ENCODE measurements at places on chromosomes 16 and 17.
A peak's percentile ranks its signal among the peaks of the same experiment; 100 is the strongest.

- no peak for DNase-seq
Observed at GRCh38 chr16:57196286-57196685, 10.2 kb downstream of the RSPRY1 start.

GRCh38 chr16:69286941-69287713, 24.0 kb upstream of the VPS4A start:
- DNase-seq, result peak; percentile 15

DNA sequence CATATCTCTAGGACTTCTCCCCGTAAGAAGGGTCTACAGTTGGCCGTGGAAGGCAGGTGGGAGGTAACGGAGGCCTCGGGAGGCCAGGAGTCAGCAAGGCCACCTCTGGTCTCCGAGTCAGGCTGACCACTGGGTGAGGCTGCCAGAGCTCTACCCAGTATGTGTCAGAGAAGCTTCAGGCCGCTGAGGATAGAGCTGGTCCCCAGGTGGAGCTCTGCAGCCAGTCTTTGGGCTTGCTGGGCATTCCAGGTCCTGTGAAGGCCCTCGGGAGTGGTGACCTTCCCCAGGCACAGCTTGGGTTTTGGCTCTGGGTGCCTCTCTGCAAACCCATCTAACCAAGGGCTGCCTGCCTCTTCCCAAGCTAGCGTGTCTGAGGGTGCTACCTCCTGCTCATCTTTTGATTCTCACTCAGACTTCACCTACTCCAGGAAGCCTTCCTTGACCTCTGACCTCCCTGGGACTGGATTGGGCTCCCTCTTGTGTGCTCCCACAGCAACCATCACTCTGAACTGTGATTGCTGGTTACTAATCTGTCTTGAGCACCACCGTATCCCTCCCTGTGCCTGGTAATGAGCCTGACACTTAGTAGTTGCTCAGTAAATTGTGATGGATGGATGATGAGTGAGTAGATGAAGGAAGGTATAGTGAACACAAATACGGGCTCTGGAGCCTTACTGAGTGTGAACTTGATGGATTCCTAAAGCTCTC, 22.3 kb downstream of the RHBDL3 start:
- DNase-seq, result no peak

GRCh38 chr16:76343769-76344168, 66.6 kb downstream of the CNTNAP4 start:
- no peak for DNase-seq

DNA sequence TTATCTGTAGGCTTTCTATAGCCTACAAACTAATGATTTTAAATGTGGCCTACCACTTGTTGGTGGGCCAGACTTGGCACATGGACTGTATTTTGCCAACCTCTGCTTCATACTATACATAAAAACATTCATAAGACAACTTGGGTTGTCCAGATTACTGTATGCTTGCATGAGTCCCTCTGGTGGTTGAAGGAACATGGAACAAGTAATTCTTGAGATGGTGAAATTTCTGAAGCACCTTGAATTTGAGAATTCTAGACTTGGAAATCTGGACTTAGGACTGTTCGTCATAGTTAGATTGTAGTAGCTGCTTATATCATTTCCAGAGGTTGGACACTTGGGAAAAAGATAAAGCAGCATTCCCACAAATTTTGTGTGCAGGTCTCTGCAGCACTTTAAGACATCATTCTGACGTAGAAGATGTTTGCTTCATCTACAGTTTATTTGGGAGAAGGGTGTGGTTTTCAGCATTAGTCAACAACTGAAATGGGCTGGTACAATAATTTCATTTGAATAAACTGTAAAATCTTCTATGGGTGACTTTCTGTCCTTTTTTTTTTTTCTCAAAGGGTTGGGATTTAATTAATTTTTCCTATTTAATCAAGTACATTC, 31.2 kb downstream of the NFATC3 start:
- DNase-seq, result no peak

GRCh38 chr17:47159315-47159714, 29.8 kb downstream of the CDC27 start:
- no peak for DNase-seq

DNA sequence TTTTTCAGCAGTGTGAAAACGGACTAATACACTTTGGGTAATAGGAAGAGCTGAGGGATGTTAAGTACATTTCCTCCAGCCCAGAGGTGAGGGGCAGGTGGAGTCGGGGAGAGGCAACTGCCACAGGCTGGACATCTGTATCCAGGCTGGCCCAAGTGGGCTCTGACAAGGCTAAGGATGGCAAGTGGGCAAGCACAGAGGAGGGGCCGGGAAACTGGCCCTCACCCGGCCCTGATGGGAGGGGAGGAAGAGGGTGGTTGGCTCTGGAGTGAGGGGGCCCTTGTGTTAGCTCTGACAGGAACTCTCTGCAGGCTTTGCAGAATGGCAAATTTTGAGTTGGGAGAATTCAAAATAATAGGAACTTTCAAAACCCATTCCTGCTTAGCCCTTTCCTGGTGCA, 251.0 kb upstream of the TNRC6C start:
- no peak for DNase-seq

- no peak for DNase-seq
Observed at GRCh38 chr17:80603396-80603795, 58.8 kb downstream of the RPTOR start.

GRCh38 chr17:8754890-8755289, 3.5 kb downstream of the SPDYE4 start:
- no peak for DNase-seq

DNA sequence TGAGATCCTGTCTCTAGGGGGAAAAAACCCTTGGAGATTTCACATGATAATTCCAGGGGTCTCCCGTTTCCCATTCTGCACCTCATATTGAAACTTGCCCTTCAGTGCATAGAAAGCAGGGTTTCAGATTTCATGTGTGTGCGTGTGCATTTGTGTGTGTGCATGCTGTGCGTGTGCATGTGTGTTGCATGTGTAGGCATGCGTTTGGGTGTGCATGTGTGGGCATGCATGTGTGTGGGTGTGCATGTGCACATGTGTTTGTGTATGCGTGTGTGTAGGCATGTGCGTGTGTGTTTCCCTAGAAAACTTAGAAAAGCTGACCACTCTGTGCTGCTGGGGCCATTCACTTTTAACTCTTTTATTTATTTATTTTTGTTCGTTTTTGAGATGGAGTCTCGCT, 40.0 kb downstream of the IL21R start:
- no peak for DNase-seq

GRCh38 chr17:50681263-50682200, 26.2 kb downstream of the ANKRD40 start:
- DNase-seq, result no peak

DNA sequence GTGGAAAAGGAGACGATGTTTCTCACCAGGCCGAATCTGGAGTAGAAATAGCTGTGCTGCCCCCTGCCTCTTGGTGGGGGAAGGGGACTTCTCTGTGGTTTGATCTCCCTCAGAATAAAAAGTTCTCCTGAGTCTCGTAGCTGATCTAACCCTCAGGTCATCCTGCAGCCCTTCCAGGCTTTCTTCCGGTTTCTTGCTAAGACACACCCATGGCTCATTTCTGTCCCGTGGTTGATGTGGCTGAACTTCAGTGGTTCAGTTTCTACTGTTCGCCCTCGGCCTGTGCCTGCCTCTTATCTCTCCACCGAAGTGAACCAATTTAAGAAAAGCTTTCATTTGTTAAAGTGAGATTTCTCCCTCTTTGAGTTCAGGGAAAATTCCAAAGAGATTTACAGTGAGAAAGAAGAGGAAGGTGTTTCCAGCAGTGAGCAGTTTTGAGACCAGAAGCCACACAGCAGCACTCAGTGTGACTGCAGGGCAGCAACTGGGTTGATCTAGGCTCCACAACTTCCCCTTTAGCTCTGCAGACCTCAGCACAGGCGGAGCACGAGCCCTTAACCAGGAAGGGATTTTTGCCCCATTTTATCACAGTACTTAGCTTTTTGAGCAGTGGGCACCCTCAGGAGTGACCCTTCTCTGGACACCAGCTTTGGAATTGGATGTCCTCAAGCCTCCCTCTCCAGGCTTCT, 34.9 kb upstream of the CACNG5 start:
- no peak for DNase-seq

DNA sequence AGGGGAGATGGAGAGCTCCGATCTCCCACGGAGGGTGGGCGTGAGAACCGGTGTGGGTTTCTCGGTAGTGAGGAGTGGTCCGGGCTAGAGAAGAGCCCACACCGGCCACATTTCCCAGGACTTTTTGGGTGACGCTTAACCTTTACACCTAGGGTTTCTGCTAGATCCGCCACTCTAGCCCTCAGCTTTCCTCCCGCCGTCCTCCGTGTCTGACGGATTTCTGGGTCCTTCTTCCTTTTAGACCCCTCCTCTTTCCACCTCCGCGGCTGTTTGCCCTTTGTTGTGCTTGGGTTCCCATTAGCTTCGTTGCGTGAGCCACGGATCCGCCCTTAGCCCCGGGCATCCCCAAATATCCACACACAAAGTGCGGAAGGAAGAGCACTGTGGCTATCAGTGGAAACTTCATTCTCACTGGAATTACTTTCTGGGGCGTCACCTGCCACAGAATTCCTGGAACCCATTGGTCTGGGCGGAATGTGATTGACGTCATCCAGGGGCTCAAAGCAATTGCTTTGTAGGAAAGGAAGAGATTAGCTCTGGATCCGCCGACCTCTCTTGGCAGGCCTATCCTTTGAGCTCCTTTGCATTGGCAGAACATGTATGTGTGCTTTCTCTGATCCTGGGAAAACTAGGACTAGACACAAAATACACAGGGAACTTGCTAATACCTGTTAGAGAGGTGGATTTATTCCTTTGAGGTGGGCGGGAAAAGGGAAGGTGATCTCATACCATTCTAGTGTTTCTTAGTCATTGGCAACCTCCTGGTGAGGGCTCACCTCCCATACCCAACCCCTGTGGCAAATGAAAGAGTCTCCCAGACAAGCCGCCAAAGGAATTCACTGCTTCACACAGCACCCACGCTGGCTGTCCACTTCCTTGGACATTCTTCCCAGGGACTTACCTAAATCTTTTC, 654 bp downstream of the TNFAIP1 start:
- DNase-seq, result no peak

- DNase-seq, result no peak
Observed at GRCh38 chr16:23941963-23942564, 106.3 kb downstream of the PRKCB start.

- DNase-seq, result no peak
Observed at GRCh38 chr17:27533874-27534815, 77.9 kb downstream of the KSR1 start.

GRCh38 chr17:8210761-8211458, 535 bp upstream of the AURKB start:
- DNase-seq, result no peak

- DNase-seq, result no peak
Observed at GRCh38 chr16:86775511-86775921, 197.2 kb downstream of the FOXL1 start.

GRCh38 chr17:36791150-36791941, 145.9 kb upstream of the LHX1 start:
- DNase-seq, result no peak

GRCh38 chr16:77555791-77556190, 121.0 kb upstream of the ADAMTS18 start:
- no peak for DNase-seq

DNA sequence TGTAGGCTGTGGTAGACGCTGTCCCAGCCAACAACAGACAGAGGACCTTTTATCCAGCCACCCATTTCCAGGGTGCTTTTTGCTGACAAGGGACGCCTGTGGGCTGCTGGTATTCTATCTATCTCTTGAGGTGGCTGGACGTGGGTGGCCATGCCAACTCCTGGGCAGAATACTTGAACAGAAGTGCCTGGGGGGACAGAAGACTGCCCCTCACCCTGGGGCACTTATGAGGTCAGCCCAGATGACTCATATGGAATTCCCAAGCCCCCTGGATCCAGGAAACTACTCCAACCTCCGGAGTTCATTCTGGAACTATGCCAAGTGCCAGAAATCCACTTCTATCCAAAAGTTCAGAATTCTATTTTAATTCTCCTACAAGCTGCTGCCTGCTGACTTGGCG, 61.3 kb downstream of the CDRT4 start:
- no peak for DNase-seq

GRCh38 chr17:15464231-15464985, 3.0 kb downstream of the CDRT4 start:
- no peak for DNase-seq

GRCh38 chr17:40993839-40994238, at the start of gene KRTAP3-3:
TSS of gene KRTAP3-3 (minus strand) at chr17:40994164. CDS start at chr17:40994097, 67 bp downstream.
- no peak for DNase-seq

DNA sequence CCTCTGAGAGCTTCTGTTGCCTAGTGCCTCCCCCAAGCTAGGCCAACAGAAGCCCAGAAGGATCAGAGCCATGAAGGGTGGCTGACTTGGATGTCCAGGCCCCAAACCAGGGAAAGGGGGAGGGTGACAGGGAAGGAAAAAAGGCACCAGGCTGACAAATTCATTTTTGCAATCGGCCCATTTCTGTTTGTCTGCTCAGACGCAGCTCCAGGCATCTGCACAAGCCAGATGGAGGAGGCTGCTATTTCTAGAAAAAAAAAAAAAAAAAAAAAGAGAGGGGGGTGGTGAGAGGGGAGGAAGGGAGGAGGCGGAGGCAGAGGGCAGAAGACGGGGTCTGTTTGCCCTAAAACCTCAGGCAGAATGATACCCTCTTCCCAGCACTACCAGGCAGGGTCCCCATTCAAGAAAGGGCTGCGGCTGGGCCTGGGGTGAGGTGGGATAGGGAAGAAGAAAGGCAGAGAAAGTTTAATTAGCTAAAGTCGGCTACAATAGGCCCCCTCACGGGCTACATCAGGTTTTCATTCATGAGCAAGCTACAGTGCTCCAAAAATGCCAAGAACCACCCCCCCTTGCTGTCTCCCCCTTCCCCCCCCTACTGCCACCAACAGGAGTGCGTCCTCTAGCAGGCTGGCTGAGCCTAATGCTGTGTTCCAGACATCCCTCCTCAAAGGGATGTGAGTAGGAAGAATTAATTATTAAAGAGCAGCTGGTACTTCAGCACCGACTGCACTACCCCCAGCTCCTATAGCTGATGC, 2.4 kb downstream of the HDAC5 start:
- no peak for DNase-seq

GRCh38 chr16:8880839-8881510, 1.2 kb upstream of the LITAFD start:
- DNase-seq, result no peak

DNA sequence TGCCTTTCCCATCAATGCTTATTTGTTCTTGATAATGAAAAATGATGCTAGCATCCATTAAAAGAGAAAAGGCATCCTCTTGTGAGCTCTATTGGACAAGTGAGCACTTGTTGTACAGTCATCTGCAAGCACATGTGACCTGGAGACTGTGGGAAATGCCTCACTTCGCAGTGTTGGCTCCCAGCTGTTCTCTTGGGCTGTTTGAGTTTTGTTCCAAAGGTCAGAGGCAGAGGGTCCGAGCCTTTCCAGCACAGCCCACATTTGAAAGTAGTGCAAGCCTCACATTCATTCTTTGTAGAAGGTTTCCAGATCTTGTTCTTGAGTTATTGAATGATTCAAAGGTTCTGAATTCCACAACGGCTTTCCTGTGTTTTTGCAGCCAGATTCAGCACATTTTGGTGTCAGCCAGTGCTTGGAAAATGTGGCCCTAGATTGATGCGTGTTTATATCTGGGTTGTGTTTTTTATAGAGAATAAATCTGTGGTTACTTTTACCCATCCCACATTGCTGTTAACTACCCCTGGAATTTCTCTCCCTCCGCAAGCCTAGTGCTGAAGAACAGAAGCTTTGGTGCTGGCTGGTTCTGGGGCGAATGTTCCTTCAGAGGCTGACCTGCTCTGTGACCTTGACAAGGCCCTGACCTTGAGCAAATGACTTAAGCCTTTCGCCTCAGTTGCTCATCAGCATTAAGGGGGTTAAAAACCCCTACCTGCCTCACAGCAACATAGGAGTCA, 49.8 kb downstream of the CDH1 start:
- no peak for DNase-seq

- DNase-seq, result no peak
Observed at GRCh38 chr16:75206749-75207451, at the start of gene CTRB2. TSS of gene CTRB2 (minus strand) at chr16:75207161. CDS start at chr16:75207141, 20 bp downstream.
